Stomach (tissue), 19 donors: ENCODE measurements at places on chromosomes 2 and 18. TPM values are rescaled to one million over a fixed set of nuclear protein-coding genes. Genes with fewer than 3 reads are reported as not detected.
A peak's percentile ranks its signal among the peaks of the same experiment; 100 is the strongest.

ZNF804A gene
- total RNA-seq = 3.7 TPM

NR4A2 gene
- total RNA-seq = 13.8 TPM

CERKL gene
- total RNA-seq = not detected

GRCh38 chr2:29063056-29063455 is 11.3 kb downstream of the PCARE start:
- H3K4me3 ChIP-seq = no peak overlapping the region
- H3K36me3 ChIP-seq = no peaks in the 10 kb centered on the region
- H3K27me3 ChIP-seq = no peaks in the 10 kb centered on the region

- no peak overlapping the region for H3K27ac ChIP-seq
- no peaks in the 10 kb centered on the region for H3K36me3 ChIP-seq
- peaks cover 12% of the 10 kb centered on the region for H3K4me1 ChIP-seq
- H3K27me3 ChIP-seq = no peaks in the 10 kb centered on the region
- no peak overlapping the region for H3K4me3 ChIP-seq
Measured at GRCh38 chr2:235595422-235596010, 101.7 kb downstream of the AGAP1 start.

GRCh38 chr2:119718501-119719260 is 39.7 kb downstream of the TMEM177 start:
- DNase-seq = no peak
- no peak overlapping the region for H3K27ac ChIP-seq
- no peaks in the 10 kb centered on the region for H3K4me1 ChIP-seq
- no peaks in the 10 kb centered on the region for H3K36me3 ChIP-seq

DNA sequence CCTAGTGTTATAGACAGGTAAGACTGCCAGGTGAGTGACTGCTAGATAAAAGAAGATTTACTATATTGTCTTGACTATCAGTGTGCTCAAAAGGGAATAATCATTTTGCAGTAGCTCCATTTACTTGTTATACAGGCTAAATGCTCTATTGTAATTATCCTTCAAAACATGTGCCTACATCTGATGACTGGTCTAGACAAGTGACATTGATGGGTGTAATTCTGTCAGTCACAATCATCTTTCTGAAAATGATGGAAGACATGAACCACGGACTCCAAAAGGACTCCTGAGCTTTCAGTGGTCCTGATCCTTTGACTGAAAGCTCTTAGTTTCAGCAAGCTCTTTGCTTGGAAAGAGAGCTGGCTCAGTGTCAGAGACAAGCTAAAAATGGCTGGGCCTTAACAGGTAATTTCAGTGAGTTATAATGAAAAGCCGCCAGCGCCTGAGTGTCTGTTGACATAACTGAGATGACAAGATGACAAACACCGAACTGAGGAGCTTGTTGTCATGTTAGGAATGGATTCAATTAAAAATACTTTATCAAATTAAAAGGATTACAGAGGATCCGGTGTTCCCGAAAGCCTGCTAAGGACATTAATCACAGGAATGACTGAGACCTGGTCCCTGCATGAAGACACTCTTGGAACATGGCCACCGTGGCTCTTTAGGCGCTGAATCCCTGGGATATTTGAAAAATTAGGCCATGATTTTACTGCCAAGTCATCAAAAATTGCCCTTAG is 141.7 kb downstream of the CMPK2 start:
- no peaks in the 10 kb centered on the region for H3K27me3 ChIP-seq
- H3K27ac ChIP-seq = no peak overlapping the region
- DNase-seq = no peak
- H3K4me1 ChIP-seq = no peaks in the 10 kb centered on the region
- H3K36me3 ChIP-seq = no peaks in the 10 kb centered on the region

DNA sequence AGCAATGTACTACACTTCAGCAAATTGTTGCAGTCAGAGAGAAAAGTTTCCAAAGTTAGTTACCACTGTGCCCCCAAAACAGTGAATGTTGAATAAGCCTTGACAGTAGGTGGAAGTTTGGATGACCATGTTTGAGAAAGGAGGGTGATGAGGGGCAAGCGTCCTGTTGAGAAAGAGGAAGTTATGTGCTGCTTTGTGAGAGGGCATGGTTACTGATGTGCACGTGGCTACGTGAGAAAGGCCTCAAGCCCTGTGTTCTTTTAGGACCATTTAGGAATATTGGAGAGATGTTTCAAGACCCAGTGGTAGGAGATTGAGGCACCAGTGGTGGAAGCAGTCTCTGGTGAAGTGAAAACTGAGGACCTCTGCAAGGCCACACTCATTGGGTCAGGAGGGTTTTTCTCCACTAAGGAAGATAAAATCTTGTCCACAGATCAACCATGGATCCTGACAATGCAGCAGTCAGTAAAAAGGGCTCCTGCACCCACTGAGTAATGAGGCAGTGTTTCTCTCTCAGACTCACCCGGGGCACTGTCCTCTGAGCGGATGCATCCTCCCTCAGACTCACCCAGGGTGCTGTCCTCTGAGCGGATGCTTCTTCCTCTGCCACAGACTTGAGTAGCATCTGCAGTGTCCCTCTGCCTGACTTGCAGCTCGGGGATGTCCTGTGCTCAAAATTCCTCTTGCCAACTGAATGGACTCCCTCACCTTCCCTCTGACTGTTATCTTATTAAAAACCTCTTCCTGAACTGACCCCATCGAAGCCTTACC is 34.7 kb upstream of the ACTR3 start:
- H3K4me3 ChIP-seq = no peak overlapping the region
- no peaks in the 10 kb centered on the region for H3K36me3 ChIP-seq
- H3K27me3 ChIP-seq = no peaks in the 10 kb centered on the region
- no peak overlapping the region for H3K27ac ChIP-seq

- H3K4me1 ChIP-seq = no peaks in the 10 kb centered on the region
- no peaks in the 10 kb centered on the region for H3K36me3 ChIP-seq
- no peaks in the 10 kb centered on the region for H3K27me3 ChIP-seq
- DNase-seq = no peak
Measured at GRCh38 chr2:192139813-192140212, 54.9 kb downstream of the TMEFF2 start.

- H3K36me3 ChIP-seq = no peaks in the 10 kb centered on the region
- H3K4me1 ChIP-seq = no peaks in the 10 kb centered on the region
- H3K4me3 ChIP-seq = no peak overlapping the region
- H3K27me3 ChIP-seq = no peaks in the 10 kb centered on the region
Measured at GRCh38 chr2:16050908-16051489, 110.6 kb downstream of the MYCN start.

DNA sequence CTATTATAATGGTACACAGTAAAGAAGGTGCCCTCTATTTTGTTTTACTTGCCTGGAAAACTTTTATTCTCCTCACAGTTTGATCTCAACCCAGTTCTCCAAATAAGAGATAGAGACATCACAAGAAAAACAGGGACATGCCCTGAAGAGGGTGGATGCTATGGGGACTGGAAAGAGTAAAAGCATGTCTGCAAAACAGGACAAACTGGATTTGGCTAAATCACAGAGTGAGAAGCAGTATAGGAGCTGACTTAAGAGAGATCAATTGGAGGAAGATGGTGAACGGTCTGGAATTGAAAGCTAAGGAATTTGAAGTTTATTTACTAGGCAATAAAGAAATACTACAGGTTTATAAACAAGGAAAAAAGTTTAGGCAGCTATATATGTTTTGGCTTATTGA is 33.0 kb downstream of the SP140L start:
- no peak overlapping the region for H3K27ac ChIP-seq
- no peaks in the 10 kb centered on the region for H3K4me1 ChIP-seq
- peaks cover 6% of the 10 kb centered on the region for H3K36me3 ChIP-seq
- H3K4me3 ChIP-seq = no peak overlapping the region

GRCh38 chr2:50401772-50402653 is 629.9 kb downstream of the NRXN1 start:
- peaks cover 24% of the 10 kb centered on the region for H3K4me1 ChIP-seq
- H3K36me3 ChIP-seq = no peaks in the 10 kb centered on the region
- no peaks in the 10 kb centered on the region for H3K27me3 ChIP-seq

DNA sequence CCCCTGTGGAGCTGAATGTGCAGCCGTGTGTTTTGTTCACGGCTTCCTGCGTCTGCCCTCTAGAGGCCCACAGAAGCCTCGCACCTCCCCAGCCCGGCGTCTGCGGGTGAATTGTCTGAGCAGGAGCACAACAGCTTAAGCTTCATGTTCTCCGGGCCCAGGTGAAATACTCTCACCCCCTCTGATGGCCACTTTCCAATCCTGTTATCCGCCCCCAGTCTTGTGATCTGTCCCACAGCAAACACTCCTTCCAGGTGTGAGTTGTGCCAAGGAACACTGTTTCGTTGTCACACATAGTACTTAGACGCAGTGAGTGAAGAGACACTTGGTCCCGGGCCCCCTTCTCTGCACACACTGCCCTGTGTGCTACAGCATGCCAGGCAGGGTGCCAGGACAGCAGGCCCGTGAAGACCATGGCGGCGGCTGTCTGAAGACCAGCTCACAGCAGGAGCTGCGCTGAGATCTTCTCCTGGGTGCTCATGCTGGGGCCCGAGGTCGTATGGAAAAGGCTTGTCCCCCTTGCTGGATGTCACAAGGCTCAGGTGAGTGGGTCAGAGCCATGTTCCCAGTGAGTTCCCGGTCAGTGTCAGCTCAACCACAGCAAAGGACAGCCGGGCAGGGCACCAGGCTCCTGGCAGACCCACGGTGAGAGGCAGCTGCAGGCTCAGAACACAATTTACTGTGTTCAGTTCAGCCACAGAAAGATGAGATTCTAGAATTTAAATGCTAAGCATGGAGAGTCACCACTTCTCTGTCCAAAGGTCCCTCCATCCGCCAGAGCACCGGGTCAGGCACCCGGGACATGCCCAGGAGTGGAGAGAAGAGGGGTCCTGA is 6.8 kb upstream of the PXDN start:
- no peaks in the 10 kb centered on the region for H3K36me3 ChIP-seq
- H3K27me3 ChIP-seq = no peaks in the 10 kb centered on the region
- H3K4me1 ChIP-seq = no peaks in the 10 kb centered on the region
- H3K4me3 ChIP-seq = no peak overlapping the region
- H3K27ac ChIP-seq = no peak overlapping the region
- DNase-seq = peak; percentile 89

DNA sequence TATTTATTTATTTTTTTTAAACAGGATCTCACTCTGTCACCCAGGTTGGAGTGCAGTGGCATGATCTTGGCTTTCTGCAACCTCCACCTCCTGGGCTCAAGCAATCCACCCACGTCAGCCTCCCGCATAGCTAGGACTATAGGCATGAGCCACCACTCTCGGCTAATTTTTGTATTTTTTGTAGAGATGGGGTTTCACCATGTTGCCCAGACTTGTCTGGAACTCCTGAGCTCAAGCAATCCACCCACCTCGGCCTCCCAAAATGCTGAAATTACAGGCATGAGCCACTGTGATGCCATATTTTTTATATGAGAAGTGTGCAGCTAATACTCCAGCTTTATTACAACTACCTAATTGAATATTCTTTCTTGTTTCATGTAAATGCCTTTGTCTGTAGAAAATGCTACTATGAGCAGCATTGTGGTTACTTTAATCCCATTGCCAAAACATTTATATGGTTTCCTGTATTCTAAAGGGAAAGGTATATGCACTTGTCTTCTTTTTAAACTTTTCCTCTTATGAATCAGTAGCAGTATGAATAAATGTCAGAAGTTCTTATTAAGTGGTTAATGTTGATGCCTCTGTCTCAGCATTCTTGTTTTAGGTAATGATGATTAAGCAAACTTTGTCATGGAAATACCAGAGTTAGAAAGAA is 9.5 kb upstream of the BCL2L11 start:
- peaks cover 3% of the 10 kb centered on the region for H3K27me3 ChIP-seq
- H3K27ac ChIP-seq = no peak overlapping the region

GRCh38 chr2:120988700-120989511 is 253.2 kb downstream of the GLI2 start:
- H3K27ac ChIP-seq = no peak overlapping the region
- peaks cover 65% of the 10 kb centered on the region for H3K36me3 ChIP-seq
- H3K27me3 ChIP-seq = no peaks in the 10 kb centered on the region

DNA sequence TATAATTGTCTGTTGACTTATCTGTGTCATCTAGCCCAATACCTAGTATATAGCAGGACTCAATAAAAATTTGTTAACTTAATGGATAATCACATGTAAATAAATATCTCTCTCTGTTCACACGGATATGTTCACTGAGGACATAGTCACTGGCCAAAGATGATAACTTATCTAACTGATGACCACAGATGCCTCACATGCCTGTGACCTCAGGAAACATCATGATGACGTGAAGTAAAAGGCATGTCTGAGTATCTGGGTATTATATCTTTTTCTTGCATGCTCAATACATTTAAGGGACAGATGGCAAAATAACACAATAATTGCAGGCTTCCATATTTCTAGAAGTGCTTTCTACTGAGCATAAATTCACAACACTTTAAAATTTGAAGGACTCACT is 41.4 kb upstream of the PARD3B start:
- no peaks in the 10 kb centered on the region for H3K36me3 ChIP-seq
- no peak for DNase-seq
- H3K4me3 ChIP-seq = no peak overlapping the region
- H3K4me1 ChIP-seq = no peaks in the 10 kb centered on the region
- no peaks in the 10 kb centered on the region for H3K27me3 ChIP-seq

DNA sequence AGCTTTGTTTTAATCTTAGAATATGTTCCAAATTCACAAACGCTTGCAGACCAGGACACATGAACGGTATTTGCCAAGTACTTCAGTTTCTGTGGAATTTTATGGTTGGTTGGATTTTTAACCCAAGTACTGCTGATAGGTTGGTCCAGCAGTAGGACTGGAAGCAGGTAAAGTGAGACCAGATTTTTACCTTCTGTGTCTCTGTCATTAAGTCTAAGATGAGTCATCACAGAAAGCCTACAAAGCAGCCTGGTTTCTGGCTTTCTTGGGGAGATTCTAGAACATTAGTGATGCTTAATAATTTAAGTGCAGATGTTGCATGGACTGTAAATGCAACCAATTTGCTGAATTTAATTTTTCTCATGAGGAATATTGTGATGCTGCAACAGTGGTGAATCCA is 100.5 kb downstream of the SCG2 start:
- no peaks in the 10 kb centered on the region for H3K27me3 ChIP-seq
- H3K4me3 ChIP-seq = no peak overlapping the region
- no peaks in the 10 kb centered on the region for H3K4me1 ChIP-seq
- H3K27ac ChIP-seq = no peak overlapping the region
- no peaks in the 10 kb centered on the region for H3K36me3 ChIP-seq

- H3K27me3 ChIP-seq = no peaks in the 10 kb centered on the region
- no peaks in the 10 kb centered on the region for H3K4me1 ChIP-seq
- H3K27ac ChIP-seq = no peak overlapping the region
Measured at GRCh38 chr2:63866009-63866709, 24.5 kb downstream of the UGP2 start.

GRCh38 chr18:22632191-22632590 is 214.5 kb upstream of the CTAGE1 start:
- no peak overlapping the region for H3K4me3 ChIP-seq
- no peak overlapping the region for H3K27ac ChIP-seq
- DNase-seq = no peak
- H3K27me3 ChIP-seq = no peaks in the 10 kb centered on the region
